ENCODE measurements at places on chromosomes 7 and 10. TPM values are rescaled to one million over a fixed set of nuclear protein-coding genes. Genes with fewer than 3 reads are reported as not detected.

Gene BEND7
- total RNA-seq: 12.4 TPM

Gene LMOD2
- total RNA-seq: not detected

Gene NRCAM
- 81.8 TPM for total RNA-seq

Gene ZKSCAN1
- total RNA-seq: 90.4 TPM

Gene SH2B2
- 8.9 TPM for total RNA-seq

Gene ADARB2
- 35.0 TPM for total RNA-seq

Gene PRKG1
- total RNA-seq: 10.8 TPM

Gene ATP6V0A4
- 0.64 TPM for total RNA-seq

Gene TUBB8
- not detected for total RNA-seq

Gene MINDY3
- 27.3 TPM for total RNA-seq

Gene NEUROG3
- not detected for total RNA-seq

Gene GARIN1A
- 3.9 TPM for total RNA-seq

Gene MTURN
- total RNA-seq: 19.3 TPM

Gene ABCC2
- total RNA-seq: 0.24 TPM

Gene RPP30
- 32.8 TPM for total RNA-seq

Gene NME8
- not detected for total RNA-seq

Gene STEAP2
- total RNA-seq: not detected

Gene GNAT3
- total RNA-seq: not detected

Gene BRAT1
- total RNA-seq: 29.4 TPM

Gene WNT8B
- not detected for total RNA-seq

Gene MRLN
- not detected for total RNA-seq

Gene ICA1
- 2.2 TPM for total RNA-seq

Gene SDHAF3
- total RNA-seq: 10.0 TPM

Gene PODXL
- total RNA-seq: 23.9 TPM

Gene HMX3
- total RNA-seq: not detected

Gene ADAM8
- 6.0 TPM for total RNA-seq

Gene TAS2R5
- 3.1 TPM for total RNA-seq

Gene ZNF467
- 4.4 TPM for total RNA-seq

Gene SMURF1
- total RNA-seq: 24.1 TPM

Gene GIMAP5
- total RNA-seq: not detected

Gene MMD2
- not detected for total RNA-seq

Gene PON2
- 78.1 TPM for total RNA-seq

Gene TMEM196
- total RNA-seq: not detected

Gene ZNF398
- 19.4 TPM for total RNA-seq

Gene LRIT1
- not detected for total RNA-seq

Gene KNDC1
- not detected for total RNA-seq
